SHP77 treated with DMSO at 0.1 percent for 48 hours (cell line): ENCODE measurements at places on chromosomes 6 and 20.

- no peak for DNase-seq
Observed at GRCh38 chr20:56504373-56505005, 20.1 kb upstream of the FAM209A start.

DNA sequence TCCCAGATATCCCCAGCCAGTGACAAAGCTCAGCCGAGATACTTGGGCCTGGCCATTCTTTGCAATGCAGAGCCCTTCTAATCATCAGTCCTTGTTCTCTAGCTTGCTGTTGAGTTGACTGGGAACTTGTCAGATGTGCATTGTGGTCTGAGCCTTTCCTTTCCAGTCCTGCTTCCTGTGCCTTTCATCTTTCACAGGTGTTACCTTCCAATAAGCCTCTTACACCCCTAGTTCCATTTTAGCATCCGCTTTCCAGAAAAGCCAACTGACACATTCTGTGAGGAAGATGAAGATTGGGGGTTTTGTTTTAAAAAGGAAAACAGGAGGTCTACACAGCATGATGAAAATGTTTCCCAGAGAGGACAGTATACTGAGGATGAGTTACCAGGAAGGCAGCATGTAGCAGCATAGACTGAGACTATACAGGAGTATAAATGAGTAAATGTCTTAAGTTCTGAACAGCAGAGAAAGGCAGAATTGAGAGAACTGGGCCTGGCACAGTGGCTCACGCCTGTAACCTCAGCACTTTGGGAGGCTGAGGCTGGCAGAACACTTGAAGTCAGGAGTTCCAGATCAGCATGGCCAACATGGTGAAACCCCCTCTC lies 5.6 kb upstream of the CEP85L start:
- no peak for DNase-seq

- no peak for DNase-seq
Observed at GRCh38 chr20:32912688-32913087, 54.0 kb downstream of the EFCAB8 start.

DNA sequence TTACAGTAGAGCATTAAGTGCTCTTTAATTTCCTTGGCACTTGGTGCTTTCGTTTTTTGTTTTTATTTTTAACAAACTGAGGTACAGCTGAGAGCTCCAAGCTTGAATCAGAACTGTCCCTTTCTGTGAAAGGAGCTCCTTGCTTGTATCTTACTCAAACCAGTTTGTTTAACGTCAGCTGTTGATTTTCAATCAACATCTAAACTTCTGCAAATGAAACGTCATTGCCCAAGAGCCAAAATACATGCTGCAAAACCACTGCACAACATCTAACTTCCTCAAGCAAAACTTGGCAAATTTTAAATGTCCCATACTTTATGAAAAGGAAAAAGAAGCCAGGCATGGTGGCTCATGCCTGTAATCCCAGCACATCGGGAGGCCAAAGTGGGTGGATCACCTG lies 15.2 kb downstream of the VNN2 start:
- no peak for DNase-seq

DNA sequence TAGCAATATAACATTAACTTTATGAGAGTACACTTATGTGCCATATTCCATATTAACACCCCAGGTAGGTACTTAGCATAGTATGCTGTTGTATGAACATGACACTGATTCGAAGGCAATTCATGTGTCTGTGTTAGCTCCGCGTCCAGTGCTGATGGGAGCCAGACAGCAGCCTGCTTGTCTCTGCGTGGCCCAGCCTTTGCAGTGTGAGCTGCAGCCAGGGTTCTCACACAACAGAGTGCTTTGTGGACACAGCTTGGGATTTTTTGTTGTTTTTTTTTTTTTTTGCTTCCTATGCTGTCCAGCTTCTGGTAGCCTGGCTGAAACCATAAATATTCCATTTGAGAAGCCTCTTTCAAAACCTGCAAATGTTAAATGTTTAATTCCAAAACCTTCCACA lies 350.9 kb downstream of the SMOC2 start:
- DNase-seq, result no peak

- DNase-seq, result no peak
Observed at GRCh38 chr20:52539891-52540290, 348.3 kb upstream of the ZFP64 start.

- DNase-seq, result no peak
Observed at GRCh38 chr20:5298811-5299210, 17.9 kb downstream of the PROKR2 start.

DNA sequence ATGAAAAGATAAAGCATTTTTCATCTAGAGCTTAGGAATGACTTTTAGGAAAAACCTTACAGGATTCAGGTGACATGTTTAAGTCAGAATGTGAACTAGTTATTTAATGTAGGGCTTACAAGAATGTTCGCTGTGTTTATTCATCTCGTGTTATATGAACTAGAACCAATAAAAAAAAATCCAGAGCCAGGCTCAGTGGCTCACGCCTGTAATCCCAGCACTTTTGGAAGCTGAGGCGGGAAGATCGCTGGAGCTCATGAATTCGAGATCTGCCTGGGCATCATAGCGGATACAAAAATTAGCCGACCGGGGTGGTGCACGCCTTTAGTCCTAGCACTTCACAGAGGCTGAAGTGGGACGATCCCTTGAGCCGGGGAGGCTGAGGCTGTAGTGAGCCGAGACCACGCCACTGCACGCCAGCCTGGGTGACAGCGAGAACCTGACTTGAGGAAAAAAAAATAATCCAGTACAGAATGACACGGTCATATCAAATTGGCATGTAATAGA lies 46.3 kb downstream of the OR2B2 start:
- DNase-seq, result no peak

- no peak for DNase-seq
Observed at GRCh38 chr6:109896341-109896740, 81.8 kb upstream of the GPR6 start.

- no peak for DNase-seq
Observed at GRCh38 chr6:106069478-106069877, 16.7 kb upstream of the PRDM1 start.

DNA sequence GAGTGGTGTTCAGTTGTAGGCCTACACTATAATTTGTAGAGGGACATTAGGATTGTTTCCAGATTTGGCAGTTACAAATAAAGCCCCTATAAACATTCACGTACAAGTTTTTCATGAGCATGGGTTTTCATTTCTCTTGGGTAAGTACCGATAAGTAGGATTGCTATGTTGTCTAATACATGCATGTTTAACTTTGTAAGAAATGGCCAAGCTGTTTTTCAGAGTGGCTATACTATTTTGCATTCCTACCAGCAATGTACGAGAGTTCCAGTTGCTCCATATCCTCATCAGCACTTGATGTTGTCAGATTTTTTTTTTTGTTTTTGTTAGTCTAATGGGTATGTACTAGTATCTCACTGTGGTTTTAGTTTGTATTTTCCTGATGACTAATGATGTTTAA lies 11.2 kb upstream of the APCDD1L start:
- DNase-seq, result no peak

DNA sequence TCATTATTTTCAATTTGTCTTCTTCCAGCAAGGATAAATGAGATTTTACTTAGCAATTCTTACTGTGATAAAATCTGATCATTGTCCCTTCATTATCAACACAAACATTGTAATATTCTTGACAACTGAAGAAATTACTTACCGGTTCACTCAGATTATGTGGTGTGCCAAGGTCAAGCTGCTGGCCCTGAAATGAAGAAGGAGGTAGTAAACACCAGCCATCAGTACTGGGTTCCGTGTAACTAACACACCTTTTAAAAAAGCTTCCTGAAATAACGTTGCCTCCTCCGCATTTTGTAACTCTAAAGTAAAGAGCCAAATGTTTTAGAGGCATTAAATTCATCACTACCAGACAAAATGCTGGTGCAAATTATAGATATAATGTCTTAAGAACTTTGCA lies 7.4 kb downstream of the ROS1 start:
- no peak for DNase-seq

GRCh38 chr6:28947067-28947765 lies 23.4 kb upstream of the TRIM27 start:
- no peak for DNase-seq

- no peak for DNase-seq
Observed at GRCh38 chr6:3888153-3888957, 39.2 kb downstream of the FAM50B start.
